ENCODE measurements at places on chromosomes 7 and 10.

GRCh38 chr10:121033366-121033765 lies 182.2 kb downstream of the WDR11 start:
- no peak for DNase-seq

DNA sequence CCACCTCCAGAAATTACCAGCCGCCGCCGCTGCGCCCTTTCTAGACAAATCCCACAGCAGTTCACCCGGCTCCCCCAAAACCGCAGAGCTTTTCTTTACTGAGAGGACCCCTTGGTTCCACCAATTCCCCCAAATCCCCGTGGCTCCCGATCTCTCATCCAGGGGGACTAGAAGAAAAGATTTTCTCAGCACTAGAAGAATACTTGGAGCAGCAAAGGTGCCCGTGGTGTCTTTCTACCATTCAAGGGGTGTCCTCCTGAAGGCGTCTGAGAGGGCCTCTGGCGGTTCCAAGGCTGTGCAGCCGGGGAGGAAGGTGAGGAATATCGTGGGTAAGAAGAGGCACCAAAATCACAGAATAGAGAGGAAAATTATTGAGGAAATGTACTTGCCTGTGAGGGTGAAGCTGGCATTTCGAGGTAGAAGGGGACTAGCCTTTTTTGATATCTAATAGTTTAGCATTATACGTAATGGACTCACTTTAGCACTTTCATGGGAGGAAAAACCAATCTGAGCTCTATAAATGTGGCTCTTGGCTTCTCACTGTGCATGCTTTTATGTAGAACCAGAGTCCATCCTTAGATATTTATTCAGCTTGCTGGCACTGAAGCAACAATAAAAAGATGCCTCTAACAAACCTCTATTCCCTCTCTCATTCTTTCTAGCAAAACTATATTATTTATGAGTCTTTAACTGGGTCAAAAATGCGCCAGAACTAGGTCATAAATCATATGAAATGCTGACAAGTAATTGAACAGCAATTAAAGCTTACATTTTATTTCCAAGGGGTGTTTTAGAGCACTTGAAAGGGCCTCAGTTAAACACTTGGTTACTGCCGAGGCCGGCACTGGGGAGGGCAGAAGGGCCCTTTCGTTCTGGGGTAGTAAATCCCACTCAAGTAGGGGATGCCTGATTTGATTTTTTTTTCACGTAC lies 13.8 kb upstream of the HOXA2 start:
- DNase-seq = peak; percentile 52

GRCh38 chr10:5500162-5500670 lies 846 bp upstream of the CALML5 start:
- no peak for DNase-seq

DNA sequence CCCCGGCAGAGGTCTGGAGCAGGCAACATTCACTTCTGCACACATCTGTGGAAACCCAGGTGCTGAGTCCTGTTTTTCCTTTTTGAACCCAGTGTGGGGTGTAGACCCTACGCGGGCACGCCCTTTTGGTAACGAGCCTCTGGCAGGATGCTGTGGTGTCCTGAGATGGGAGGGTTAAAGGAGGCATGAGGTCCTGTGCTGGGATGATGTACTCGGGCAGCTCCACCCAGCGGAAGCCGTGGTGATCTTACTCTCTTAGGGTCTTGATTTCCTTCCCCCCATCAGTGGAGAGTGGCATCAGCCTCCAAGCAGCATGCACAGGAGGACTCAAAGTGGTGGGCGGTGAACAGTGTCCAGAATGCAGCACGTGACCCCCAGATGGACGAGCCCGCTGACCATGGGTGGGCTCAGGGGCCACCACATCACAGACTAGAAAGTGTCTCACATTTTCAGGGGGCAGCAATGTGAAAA lies 148.6 kb downstream of the DNAJB6 start:
- no peak for DNase-seq

DNA sequence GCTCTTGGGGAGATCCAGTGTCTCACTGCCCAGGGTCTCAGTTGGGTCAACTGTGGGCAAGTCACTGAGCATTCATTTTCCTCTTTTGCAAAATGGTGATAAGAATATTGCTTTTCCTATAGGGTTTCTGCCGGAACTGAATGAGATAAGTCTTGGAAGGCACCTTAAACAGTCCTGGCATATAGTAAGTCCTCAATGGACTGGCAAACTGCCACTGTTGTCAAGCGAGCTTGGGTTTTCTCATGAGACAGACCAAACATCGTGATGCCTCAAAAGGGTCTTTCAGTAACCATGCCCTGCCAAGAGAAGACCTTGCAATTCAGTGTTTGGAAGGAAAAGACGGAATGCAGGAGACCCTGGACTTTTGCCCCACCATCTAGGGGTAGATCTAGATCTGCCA lies 251.5 kb downstream of the WDR11 start:
- DNase-seq = no peak

DNA sequence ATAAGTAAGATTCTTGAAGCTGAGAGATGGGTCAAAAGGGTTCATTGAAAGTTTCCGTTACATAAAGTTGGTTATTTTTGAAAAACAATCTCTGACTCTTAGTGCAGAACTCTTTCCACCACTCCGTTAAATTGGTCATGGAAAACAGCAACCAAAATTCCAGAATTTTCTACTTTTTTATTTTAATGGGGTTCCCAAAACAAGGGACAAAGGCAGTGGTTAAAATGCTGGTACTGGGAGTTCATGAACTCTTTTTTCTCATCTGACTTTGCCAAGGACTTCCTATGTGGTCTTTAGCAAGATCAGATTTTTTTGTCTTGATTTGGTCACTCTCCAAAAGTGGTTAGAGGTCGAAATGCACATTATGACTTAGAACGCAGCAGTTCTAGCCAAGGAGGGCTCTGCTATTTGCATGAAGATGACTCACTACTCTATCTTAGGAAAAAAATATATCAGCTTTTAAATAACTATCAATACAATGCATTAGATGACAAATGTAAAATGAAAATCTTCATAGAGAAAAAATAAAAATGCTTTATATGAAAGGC lies 145.7 kb downstream of the REEP3 start:
- no peak for DNase-seq

GRCh38 chr10:17001297-17001744 lies 128.3 kb downstream of the CUBN start:
- no peak for DNase-seq

Measured in NCI-H69 (cell line).